ENCODE measurements at places on chromosomes 11 and 22. TPM values are rescaled to one million over a fixed set of nuclear protein-coding genes. Genes with fewer than 3 reads are reported as not detected.

The SELENOM gene
- 65.0 TPM for total RNA-seq

The PRSS23 gene
- total RNA-seq, result 454 TPM

The DEFB131B gene
- not detected for total RNA-seq

The MMP10 gene
- 87.9 TPM for total RNA-seq

The KCNJ11 gene
- total RNA-seq, result 0.19 TPM

The PTPN5 gene
- total RNA-seq, result not detected

The PRR5L gene
- total RNA-seq, result 9.5 TPM

The DMC1 gene
- total RNA-seq, result 0.96 TPM

The TSSK2 gene
- not detected for total RNA-seq

The IGSF9B gene
- 0.29 TPM for total RNA-seq

The MEI1 gene
- total RNA-seq, result 0.96 TPM

The SMCO4 gene
- total RNA-seq, result 5.2 TPM

The PLA2G3 gene
- total RNA-seq, result not detected

The GDPD4 gene
- total RNA-seq, result not detected

The GRK3 gene
- total RNA-seq, result 0.65 TPM

The VWCE gene
- 4.6 TPM for total RNA-seq

The NXPE4 gene
- not detected for total RNA-seq

The AGBL2 gene
- total RNA-seq, result 3.6 TPM

The OR10W1 gene
- total RNA-seq, result not detected

The ROBO4 gene
- total RNA-seq, result 745 TPM

The TYR gene
- 0.29 TPM for total RNA-seq

The GALNT18 gene
- total RNA-seq, result 27.3 TPM

The ZNF280B gene
- total RNA-seq, result 1.6 TPM

The FGF19 gene
- total RNA-seq, result not detected

The SRPRA gene
- total RNA-seq, result 96.0 TPM

The CCDC87 gene
- 0.65 TPM for total RNA-seq

The APOC3 gene
- total RNA-seq, result not detected

The OR51M1 gene
- total RNA-seq, result not detected

The PPARA gene
- 8.2 TPM for total RNA-seq

The CECR2 gene
- 0.10 TPM for total RNA-seq
